ENCODE measurements at places on chromosomes 3 and 15.

GRCh38 chr15:77505556-77505955, 84.9 kb downstream of the HMG20A start:
- DNase-seq: no peak

GRCh38 chr15:82647045-82647834, at the start of gene CPEB1:
Gene CPEB1, minus strand, starts transcription at chr15:82647363. Its CDS starts 18,904 bp downstream, at chr15:82628459.
- peak; percentile 28 for DNase-seq

GRCh38 chr15:40990080-40990479, 36.8 kb downstream of the CHAC1 start:
- DNase-seq: no peak

GRCh38 chr3:173869766-173870165, 472.2 kb downstream of the NLGN1 start:
- DNase-seq: no peak

DNA sequence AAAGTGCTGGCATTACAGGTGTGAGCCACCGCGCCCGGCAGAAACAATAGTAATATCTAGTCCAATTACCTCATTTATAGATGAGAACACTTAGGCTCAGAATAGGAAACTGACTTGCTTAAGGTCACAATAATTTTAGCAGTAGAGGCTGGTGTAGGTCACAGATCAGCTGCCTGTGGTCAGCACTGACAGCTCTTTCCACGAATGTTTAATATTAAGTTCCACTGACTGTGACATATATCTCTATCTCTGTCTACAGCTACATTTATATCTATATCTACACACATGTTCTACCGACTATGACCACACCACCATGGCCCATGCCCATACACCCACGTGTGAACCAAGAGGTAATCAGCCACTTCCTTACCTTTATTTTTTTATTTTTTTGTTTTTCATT, 40.2 kb upstream of the DLG1 start:
- DNase-seq: no peak

DNA sequence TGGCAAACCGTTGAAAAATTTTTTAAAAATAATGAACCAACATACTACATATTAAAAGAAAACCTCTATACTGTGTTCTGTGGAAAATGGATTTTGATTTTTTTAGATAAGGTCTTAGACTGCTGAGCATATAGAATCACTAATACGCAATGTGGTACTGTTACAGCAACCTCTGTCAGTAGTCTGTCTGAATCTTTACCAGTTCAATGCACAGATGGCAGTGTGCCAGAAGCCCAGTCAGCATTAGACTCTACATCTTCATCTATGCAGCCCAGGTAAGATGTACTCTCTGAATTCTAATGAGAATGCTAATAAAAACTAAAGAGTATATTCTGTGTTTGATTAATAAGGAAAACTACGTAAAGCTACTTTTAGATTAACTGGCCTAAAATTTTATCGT, 31.3 kb upstream of the FAH start:
- no peak for DNase-seq

DNA sequence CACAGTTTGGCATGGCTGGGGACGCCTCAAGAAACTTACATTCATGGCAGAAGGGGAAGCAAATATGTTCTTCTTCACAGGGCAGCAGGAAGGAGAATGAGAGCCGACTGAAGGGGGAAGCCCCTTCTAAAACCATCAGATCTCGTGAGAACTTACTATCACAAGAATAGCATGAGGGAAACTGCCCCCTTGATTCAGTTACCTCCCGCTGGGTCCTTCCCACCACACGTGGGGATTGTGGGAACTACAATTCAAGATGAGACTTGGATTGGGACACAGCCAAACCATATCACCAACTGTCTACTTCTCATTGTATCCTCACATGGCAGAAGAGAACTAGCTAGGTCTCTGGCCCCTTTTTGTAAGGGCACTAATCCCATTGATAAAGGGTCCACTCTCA, 30.5 kb downstream of the CCDC32 start:
- no peak for DNase-seq

GRCh38 chr3:150128126-150128525, 157.4 kb upstream of the PFN2 start:
- no peak for DNase-seq

DNA sequence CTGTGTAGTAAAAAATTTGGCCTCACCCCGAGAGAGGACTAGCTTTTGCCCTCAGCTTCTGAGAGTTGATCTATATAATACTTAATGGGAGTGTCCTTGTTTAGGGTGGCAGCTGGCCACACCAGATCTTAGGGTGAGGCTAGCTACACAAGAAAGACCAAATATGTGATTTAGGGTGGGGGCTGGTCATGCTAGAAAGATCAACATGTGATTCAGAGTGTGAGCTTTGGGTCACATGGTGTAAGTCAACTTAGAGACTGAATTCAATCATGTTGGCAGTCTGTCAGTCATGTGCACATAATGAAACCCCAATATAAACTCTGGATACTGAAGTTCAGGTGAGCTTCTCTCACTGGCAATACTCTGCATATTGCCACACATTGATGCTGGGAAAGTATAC, 120.7 kb upstream of the DAZL start:
- no peak for DNase-seq

DNA sequence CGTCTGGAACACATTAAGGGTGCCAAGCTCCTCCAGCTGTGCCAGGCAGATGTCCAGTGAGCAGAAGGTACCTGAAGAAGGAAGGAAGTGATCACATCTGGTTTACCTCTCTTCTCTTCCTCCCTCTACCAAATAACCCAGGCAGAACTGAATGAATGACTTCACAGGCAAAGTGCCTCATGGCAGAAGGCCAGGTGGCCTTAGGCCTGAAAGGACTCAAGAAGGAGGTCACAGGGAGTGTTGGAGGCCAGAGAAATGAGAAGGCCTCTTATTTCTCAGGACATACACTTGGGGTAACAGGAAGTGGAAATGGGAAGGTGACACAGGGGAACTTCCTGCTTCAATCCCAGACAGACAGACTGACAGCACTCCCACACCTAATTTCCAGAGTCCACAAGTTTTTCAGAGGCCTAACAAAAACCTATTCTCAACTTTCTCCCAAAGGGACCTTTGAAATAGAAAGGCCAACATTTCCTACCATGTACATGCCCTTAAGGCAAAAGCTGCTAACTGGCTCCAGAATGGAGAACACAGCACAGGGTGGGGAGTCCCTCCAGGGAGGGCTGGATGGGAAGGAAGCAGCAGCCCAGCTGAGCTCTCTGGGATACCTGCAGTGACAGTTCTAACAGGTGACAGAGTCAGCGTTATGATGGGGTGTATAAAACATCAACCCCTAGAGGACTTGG, 17.6 kb upstream of the SIN3A start:
- DNase-seq: no peak

GRCh38 chr3:134307425-134307824, 56.8 kb upstream of the RYK start:
- no peak for DNase-seq

DNA sequence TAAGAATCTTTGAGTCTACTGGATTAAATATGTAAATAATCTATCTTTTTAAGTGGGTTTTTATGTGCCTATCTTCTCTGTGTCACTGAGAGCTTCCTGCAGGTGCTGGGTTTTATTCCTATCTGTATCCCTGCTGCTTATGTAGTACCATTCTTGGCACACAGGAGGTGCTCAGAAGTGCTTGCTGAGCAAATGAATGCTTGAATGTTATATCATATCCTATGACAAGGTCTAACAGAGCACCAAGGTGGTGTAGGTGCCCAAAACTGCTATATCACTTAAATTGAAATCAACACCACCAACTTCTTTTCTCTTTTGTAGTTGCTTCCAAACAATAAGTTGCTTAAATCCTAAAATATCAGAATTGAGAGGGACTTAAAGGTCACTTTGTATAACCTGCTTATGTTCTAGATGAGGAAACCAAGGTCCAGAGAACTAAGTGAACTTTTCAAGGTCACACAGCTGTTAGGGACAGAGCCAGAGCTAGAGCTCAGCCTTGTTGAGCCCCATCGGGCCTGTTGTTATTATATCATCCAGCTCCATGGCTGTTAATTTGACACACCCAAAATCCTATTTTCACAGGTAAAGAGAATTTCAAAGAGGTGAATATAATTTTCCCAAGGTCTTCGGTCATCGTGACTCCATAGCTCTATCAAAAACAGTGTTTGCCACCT, 46.0 kb downstream of the CCNL1 start:
- peak; percentile 20 for DNase-seq

GRCh38 chr15:96361309-96362010, 31.0 kb downstream of the NR2F2 start:
- no peak for DNase-seq

DNA sequence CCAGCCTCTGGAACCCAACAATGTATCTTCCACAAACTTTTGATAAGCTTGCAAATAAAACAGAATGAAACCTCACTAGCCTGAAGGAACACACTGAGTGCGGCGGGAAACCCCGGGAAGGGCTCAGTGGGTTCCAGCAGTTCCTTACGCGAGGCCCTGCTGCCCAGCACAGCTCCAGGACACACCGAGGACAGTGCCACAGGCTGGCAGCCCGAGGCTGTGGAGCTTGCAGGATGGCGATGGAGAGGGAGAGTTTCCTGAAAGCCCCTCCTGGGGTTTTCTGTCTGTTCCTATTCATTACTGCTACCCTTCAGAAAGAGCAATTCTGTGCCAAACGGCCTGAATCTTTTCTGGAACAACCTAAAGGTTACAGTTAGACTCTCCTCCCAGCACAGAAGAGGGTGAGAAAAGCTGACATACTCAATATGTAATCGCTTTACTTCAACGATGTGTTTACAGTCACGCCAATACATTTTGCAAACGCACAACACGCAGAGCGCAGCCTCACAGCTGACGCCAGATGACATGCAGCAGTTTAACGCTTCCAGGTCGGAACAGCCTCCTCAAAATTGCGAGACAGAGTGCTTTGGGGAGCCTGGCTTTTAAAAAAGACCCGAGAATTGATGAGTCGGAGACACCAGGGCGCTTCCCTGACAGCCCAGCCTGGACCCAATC, 57.1 kb upstream of the RPL32 start:
- no peak for DNase-seq

DNA sequence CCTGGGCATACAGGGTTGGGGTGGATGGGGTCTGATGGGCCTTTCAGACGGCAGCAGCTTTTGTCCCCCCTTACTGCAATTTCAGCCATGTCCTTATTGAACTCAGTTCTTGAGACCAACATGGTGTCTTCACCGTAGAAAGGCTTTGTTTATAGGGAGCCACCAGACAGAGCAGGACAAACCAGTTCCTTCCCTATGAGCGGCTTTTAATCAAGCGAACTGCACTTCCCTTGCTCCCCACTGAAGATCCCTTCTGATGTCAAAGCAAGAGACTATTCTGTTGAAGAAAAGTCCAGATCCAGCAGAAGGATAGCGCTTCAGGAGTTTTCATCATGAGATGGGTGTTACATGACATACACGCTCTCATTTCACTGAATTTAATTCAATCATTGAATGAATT, 100.4 kb downstream of the CD47 start:
- no peak for DNase-seq

GRCh38 chr3:15630646-15631350, 29.3 kb downstream of the BTD start:
- DNase-seq: peak; percentile 47

DNA sequence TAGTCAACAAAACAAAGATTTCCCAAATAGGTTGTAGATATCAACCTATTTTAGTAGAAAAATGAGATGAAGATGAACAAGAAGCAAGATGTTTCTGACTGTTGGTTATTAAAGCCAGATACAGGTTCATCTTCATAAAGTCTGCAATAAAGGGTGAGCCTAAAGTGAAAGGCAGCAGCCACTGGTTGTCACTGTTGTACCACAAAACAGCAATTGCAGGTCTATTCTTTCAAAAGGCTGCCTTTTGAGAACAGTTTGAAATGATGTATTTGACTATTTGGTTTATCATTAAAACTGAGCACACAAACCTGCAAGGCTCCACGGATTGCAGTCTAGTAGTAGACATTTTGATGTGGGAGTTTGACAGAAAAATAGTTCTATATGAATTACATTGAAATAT, 543.4 kb downstream of the GBE1 start:
- peak; percentile 62 for DNase-seq

- no peak for DNase-seq
Observed at GRCh38 chr3:171839270-171839669, 3.9 kb upstream of the TMEM212 start.

DNA sequence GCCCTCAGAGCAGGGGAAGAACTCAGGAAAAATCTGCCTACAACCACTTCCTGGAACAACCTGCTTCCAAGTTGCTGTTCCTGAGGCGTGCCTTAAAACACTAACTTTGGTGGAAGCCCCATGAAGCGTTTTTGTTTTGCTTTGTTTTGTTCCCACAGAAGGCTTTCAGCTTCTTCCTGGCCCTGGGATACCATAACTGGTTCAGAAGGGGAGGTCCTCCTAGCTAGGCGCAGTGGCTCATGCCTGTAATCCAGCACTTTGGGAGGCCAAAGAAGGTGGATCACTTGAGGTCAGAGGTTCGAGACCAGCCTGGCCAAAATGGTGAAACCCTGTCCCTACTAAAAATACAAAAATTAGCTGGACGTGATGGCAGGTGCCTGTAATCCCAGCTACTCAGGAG, 1.2 kb upstream of the IP6K1 start:
- no peak for DNase-seq

DNA sequence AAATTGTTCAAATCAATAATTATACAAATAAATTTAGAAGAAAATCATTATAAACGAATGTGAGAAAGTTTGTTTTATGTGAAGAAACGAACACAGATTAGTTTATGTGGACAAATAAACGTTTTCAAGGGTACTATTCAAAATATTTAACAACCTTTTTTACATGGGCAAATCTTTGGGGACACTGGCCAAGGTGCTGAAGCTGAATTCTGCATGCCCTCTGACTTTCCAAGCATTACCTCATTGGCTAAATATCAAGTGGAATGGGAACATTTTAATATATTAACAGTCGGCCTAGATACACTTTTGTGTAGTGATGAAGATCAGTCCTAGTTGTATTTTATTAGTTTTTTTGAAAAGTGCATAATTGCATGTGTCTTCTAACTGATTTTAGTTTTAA, 636.4 kb upstream of the DPPA4 start:
- DNase-seq: no peak

GRCh38 chr15:33722005-33722672, 246.2 kb upstream of the CHRM5 start:
- DNase-seq: peak; percentile 89

- no peak for DNase-seq
Observed at GRCh38 chr3:64213224-64213878, 11.9 kb downstream of the PRICKLE2 start.

DNA sequence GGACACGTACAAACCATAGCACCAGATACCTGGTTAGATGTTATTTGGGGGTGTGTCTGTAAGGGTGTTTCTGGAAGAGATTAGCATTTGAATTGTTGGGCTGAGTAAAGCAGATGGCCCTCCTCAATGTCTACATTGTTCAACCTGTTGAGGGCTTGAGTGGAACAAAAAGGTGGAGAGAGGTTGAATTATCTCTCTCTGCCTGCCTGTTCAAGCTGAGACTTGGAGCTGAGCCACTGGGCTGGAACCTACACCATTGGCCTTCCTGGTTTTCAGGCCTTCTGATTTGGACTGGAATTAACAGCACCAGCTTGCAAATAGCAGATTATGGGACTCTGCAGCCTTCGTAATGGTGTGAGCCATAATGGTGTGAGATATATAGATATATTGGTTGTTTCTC, 71.3 kb upstream of the CORO2B start:
- no peak for DNase-seq

- no peak for DNase-seq
Observed at GRCh38 chr3:103909395-103909794, 1457.3 kb upstream of the ALCAM start.
